ENCODE measurements at places on chromosomes 2 and 18.

GRCh38 chr2:105780606-105781005 is 35.9 kb downstream of the NCK2 start:
- no peak for DNase-seq

DNA sequence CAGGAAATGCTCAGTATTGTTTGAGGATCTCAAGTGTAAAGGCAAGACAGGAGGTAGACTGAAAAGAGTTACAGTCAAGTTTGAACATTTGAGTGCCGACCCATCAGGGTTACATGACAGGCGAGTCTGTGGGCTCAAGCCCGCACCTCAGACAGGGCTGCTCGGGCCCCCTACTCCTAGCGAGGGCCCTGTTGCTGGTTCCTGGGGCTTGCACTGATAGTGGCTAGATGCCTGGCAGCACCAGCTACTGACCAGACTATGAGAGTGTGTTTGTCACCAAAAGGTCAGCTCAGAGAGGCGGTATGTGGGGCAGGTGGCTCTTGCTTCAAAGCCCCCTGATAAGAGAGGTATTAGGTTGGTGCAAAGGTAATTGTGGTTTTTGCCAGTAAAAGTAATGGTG is 35.6 kb upstream of the CYP27C1 start:
- no peak for DNase-seq

GRCh38 chr2:238287737-238288649 is at the start of gene PER2:
PER2 (minus strand) TSS chr2:238288610; CDS start chr2:238277936, 10,674 bp downstream.
- DNase-seq: peak; percentile 98

- DNase-seq: no peak
Observed at GRCh38 chr2:74738586-74738985, 84.5 kb downstream of the SEMA4F start.

- no peak for DNase-seq
Observed at GRCh38 chr2:112790305-112790704, 6.0 kb upstream of the IL1A start.

- no peak for DNase-seq
Observed at GRCh38 chr2:135190799-135191198, 138.7 kb downstream of the RAB3GAP1 start.

DNA sequence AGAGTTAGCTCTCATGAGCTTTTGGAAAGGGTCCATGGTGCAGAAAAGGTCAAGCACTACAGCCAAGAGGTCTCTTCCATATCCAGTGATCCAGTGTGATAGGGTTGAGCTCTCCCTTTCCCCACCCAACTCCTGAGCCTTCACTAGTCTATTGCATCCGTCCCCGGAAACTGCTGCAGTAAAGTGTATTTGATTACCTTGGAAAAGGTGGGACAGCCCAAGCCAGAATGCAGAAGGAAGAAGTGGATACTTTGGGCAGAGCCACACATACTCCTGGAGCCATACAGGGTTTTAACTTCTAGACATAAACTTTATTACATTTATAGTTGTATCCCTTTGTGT is 3.6 kb downstream of the PNKD start:
- no peak for DNase-seq

GRCh38 chr2:143877876-143878530 is 641.9 kb downstream of the ZEB2 start:
- DNase-seq: no peak

GRCh38 chr2:148922776-148923475 is 47.9 kb downstream of the KIF5C start:
- no peak for DNase-seq

DNA sequence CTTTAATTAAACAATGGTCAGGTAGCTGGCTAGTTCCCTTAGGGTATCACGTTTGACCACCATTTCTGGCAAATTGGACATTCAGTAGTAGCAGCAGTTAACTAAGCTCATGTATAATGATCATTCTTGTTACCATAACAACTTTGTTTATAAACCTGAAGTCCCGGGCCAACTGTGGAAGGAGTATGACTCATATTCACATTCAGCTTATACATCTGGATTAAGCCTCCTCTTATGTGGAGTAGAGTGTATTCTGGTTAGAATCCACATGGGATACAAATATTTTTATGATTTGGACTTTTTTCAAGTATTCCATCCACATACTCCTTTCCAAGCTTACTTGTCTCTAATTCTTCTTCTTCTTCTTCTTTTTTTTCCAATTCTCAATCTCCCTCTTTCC is 70.3 kb upstream of the ZSWIM2 start:
- peak; percentile 95 for DNase-seq

- no peak for DNase-seq
Observed at GRCh38 chr2:63497576-63497975, 90.7 kb downstream of the WDPCP start.

DNA sequence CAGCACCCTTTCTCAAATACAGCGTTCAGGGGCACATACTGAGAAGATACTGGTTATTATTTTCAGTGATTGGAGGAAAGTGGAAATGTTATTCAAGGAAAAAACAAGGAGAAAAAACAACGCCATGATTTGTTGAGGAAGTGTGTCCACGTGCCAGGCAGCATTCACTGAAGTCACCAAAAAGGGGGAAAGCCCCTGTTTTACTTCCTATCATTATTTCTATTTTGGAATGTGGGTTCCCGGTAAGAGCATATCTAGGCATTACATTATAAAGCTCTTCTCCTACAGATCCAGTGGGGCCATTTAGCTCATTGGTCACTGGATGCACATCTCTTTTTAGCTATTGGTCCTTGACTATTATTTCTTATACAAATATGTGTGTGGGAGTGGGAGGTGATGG is 518.7 kb downstream of the TXNL1 start:
- no peak for DNase-seq

GRCh38 chr2:242085941-242086621 is 216.6 kb downstream of the RTP5 start:
- peak; percentile 15 for DNase-seq

- DNase-seq: peak; percentile 48
Observed at GRCh38 chr2:189466656-189467055, 25.4 kb downstream of the WDR75 start.

DNA sequence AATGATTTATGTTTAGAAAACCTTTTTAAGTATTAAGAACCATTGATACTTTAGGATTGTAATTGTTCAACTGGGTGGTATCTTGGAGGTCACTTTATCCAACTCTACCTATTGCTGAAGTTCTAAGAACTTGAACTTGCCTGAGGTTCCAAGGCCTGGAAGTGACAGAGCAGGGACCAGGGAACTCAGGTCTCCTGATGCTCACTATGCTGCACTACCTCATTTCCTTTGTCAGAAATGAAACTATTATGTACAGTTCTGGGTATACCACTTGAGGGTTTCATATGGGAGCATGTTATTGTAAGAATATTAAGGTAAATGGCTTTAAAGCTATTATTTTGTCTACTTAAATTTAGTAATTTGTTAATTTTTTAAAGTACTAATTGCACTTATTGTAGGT is 3.0 kb downstream of the MBD5 start:
- no peak for DNase-seq

- no peak for DNase-seq
Observed at GRCh38 chr2:169676357-169676756, 17.8 kb downstream of the CFAP210 start.

DNA sequence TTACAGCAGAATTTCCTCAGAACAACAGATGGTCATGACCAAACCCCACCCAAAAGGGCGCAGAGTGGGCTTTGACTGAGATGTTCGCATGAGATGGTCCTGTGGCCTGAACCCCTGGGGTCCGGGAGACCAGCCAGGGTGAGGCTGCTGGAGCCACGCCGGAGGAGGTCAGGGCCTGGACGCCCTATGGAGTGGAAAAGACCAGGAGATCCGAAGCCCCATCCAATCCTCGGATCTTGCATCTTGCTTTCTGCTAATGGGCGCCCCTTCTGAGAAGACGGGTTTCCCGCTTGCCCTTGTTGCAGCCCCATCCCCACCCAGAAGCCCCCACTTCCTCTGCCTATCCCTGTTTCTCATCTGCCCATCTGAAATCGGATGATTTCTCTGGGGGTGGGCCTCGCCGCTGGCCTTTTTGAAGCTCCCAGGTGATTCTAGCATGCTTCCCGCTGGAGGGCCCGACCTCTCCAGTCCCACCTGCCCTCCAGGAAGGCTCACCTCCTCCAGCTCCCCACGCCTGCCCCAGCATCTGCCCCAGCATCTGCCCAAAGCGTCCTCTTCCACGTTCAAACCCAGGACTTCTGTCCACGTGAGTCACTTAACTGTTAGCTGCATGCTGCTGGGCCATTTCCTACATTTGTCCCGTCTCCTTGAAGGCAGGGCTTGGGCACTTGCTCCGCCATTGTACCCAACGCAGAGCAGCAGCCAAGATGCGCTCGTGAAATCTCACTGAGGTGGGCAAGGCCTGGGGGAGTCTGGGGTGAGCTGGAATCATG is 4.3 kb upstream of the CNDP1 start:
- no peak for DNase-seq

- DNase-seq: no peak
Observed at GRCh38 chr2:21812766-21813165, 689.0 kb downstream of the TDRD15 start.

GRCh38 chr2:159613651-159614285 is 2.6 kb downstream of the BAZ2B start:
- peak; percentile 63 for DNase-seq

DNA sequence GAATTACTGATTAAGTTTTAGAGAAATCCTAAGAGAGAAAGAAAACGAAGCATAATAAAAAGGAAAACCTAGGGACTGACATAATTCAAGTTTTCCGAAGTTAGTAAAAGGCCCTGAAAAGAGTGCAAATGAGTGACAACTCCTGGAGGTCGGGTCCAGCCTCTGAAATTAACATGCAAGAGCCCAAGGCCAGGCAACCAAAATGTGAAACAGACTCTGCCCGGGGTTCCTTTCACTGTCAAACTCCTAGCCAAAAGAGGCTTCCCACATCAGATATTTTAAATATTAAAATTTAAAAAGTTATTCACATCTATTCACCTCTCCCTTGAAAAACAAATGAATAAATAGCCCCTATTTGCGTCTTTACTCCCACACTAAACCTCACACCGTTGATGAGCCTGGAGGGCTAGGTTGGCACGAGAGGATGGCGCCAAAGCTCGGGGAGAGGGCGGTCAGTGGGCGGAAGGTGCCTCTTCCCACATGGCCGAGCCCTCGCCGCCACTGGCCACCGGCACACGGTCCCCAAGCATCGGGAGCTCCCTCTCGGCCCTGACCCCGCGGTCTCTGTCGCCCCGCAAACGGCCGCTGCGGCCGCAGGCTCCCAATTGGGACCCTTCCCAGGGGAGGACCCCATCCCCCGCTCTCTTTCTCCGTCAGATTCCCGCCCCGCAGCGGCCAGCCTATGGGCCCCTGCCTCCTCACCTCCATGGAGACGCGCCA is 630 bp downstream of the PPM1G start:
- peak; percentile 45 for DNase-seq

- DNase-seq: no peak
Observed at GRCh38 chr2:226446406-226447001, 353.1 kb downstream of the IRS1 start.

GRCh38 chr2:232316461-232317330 is 61.9 kb upstream of the ALPP start:
- DNase-seq: peak; percentile 3

DNA sequence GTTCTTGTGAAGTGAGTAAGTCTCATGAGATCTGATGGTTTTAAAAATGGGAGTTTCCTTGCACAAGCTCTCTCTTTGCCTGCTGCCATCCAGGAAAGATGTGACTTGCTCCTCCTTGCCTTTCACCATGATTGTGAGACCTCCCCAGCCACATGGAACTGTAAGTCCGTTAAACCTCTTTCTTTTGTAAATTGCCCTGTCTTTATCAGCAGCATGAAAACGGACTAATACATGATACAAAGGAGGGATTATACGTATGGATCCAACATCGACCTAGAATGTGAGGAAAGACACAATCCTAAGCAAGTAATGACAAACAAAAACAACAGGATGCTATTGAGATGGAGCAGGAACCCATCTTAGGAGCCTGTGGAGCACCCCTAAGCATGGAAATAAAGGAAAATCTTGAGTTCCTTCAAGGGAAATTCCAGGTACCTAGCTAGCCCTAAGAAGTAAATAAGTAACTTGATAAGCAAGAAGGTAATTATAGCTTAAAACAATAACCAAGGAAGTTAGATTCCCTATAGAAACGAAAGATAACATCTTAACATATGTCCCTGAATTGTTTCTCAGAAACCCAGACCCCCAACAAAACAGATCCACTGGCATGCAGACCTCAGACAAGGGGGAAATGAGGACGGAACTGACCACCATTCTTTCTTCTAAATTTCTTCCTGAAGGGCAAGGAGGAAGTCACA is 1.5 kb upstream of the TNFRSF11A start:
- no peak for DNase-seq

DNA sequence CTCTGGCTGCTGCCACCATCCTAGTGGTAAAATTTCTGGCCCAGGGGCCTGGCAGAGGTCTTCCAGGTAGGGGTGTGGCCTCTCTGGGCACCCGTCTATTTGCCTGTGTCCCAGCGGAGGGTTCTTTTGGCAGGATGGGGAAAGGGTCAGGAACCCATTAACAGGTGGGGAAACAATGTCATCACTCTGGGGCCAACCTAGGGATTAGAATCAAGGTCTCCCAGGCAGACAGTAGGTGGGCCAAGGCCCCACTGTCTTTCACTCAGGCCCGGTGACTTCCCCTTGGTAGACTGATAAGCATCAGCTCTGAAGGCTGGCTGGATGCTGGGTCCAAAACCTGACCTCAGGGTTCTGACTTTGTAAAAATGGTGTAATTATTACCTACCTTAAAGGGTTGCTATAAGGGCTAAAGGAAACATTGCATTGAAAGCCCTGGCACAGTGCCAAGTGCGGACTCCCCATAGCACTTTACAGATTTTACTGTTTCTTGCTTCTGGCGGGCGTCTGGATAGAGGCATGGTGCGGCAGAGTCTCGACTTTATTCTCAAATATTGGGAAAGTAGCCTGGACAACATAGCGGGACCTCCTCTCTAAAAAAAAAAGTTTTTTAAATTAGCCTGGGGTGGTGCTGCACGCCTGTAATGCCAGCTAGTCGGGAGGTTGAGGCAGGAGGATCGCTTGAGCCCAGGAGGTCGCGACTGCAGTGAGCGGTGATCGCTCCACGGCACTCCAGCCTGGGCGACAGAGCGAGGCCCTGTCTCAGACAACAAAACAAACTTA is 2.2 kb downstream of the LBX2 start:
- no peak for DNase-seq

GRCh38 chr2:144448389-144449027 is 71.4 kb downstream of the ZEB2 start:
- no peak for DNase-seq

DNA sequence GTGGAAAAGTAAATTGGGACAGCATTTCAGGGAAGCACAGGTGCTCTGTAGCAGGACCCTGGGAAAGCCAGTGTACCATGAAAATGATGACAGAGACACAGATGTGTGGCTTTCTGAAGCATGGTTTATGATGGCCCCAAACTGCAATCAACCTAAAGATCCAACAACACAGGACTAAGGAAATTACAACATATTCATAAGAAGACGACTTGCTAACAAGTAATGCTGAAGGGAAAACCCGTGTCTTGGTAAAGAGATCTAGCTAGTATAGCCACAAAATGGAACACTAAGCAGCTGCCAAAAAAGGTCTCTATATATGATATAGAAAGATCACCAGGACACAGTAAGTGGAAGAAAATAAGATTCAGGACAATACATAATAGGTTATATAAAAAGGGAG is 53.2 kb downstream of the UXS1 start:
- no peak for DNase-seq

- peak; percentile 58 for DNase-seq
Observed at GRCh38 chr2:231110551-231110950, 14.3 kb downstream of the HTR2B start.
